GM12878 (cell line): ENCODE measurements at places on chromosomes 1 and 21. TPM values are rescaled to one million over a fixed set of nuclear protein-coding genes. Genes with fewer than 3 reads are reported as not detected.

Gene STK40
- 51.0 and 57.0 TPM in 2 replicates for total RNA-seq

DNA sequence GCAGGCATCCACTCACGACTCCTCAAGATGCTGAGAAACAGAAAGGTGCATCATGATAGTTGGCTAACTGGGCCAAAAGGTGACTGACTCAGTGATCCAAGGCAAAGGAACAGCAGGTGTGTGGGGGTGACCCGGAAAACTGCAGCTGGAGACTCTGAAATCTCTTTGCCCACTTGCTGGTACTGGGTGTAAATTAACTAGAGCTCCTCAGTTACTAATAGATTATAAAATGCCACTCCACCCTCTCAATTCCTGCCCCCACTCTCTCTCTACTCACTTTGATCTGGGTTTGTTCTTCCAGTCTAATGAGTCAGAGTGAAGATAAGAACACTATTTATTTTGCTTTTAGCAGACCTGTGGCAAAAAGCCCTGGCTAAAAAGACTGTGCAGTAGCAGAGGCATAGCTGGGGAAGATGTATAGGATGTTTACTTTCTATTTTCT lies 7.2 kb upstream of the PIGC start:
- H3K4me3 ChIP-seq = no peak overlapping the region

DNA sequence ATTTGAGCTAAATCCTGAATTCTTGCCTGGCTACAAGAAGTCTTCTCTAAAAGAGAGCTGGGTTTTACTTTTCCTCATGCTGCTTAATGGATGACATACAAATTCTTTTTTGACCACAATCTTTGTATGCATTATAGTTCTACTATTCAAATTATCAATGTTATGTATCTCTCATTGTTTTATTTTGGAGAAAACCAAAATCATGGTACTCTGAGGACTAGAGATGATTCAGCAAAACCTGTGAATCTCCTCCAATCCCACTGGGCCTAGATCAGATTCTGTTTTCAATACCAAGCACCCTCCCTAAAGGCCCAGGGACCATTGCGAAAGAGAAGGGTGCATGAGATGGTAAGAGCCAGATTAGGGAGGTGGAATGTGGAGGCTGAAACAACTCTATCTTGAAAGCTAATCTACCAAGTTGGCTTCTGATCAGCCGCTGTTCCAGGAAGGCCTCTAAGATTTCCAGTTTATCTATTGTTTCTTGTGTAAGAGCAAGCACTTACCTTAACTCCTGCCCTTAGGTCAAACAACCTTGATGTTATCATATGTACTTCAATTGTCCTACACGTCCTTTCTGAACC lies 547.2 kb downstream of the PLPP3 start:
- no peaks in the 10 kb centered on the region for H3K27me3 ChIP-seq
- H3K36me3 ChIP-seq = no peaks in the 10 kb centered on the region
- H3K4me3 ChIP-seq = no peak overlapping the region
- H3K4me1 ChIP-seq = no peaks in the 10 kb centered on the region; the same call in 1 of the 2 replicates

GRCh38 chr1:4894566-4894965 lies 240.2 kb downstream of the AJAP1 start:
- H3K4me1 ChIP-seq = no peaks in the 10 kb centered on the region
- H3K36me3 ChIP-seq = no peaks in the 10 kb centered on the region
- no peak overlapping the region for H3K4me3 ChIP-seq
- no peak for DNase-seq
- H3K27me3 ChIP-seq = no peaks in the 10 kb centered on the region
